ENCODE measurements at places on chromosomes 16 and 17.

- DNase-seq: no peak
These were observed 35.1 kb upstream of the SBK1 start for GRCh38 chr16:28257256-28257655.

DNA sequence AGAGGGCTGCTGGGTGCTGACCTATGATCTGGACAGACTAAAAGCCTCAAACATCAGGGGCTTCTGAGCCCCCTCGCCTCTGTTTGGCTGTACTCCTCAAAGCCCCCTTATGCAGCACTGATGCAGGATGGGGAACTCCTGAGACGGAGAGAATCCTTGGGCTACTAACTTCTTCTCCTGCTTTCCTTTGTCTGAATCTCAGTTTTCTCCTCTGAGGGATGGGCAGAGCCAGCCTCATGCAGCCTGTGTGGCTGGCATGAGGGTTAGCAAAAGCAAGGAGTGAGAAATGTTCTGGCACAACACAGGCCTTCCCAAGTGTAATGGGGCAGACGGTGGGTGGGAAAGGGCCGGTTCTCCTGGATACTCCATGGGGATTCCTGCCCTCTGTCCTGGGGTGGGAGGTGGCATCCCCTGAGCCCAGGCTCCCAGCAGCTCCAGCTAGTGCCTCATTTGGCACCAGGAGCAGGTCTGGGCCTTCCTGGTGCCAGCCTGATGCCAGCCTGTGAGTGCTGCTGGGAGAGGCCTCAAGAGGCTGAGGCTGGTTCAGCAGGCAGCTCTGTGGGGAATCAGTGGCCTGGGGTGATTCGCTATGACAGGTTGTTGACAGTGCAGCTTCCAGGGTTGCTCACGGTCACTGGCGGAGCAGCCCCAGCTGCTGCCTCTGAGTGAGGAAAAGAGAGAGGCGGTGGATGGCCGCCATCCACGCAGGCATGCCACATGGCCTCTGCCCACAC is 4.0 kb upstream of the BRD7 start:
- DNase-seq: peak; percentile 30

GRCh38 chr17:57603978-57604377 is 141.1 kb downstream of the CCDC182 start:
- no peak for DNase-seq

DNA sequence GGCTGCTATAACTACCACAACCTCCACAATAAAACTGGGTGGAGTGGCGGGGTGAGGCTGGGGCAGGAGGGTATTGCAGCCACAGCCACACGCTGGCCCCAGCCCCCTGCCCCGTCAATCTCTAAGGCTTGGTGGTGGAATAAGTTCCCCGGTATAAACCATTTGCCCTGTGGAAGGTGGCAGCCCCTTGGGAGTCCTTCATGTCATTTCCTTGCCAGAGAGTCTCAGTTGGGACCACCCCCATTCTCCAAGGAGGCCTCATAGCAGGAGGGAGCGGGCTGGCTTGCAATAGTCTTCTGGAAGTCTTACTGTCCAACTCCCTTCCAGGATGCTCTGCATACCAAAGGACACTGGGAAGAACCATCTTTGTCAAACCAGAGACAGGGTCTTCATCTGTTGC is 19.4 kb downstream of the CD300A start:
- DNase-seq: no peak

- peak; percentile 62 for DNase-seq
These were observed 37.0 kb upstream of the ZNF750 start for GRCh38 chr17:82876602-82877379.

DNA sequence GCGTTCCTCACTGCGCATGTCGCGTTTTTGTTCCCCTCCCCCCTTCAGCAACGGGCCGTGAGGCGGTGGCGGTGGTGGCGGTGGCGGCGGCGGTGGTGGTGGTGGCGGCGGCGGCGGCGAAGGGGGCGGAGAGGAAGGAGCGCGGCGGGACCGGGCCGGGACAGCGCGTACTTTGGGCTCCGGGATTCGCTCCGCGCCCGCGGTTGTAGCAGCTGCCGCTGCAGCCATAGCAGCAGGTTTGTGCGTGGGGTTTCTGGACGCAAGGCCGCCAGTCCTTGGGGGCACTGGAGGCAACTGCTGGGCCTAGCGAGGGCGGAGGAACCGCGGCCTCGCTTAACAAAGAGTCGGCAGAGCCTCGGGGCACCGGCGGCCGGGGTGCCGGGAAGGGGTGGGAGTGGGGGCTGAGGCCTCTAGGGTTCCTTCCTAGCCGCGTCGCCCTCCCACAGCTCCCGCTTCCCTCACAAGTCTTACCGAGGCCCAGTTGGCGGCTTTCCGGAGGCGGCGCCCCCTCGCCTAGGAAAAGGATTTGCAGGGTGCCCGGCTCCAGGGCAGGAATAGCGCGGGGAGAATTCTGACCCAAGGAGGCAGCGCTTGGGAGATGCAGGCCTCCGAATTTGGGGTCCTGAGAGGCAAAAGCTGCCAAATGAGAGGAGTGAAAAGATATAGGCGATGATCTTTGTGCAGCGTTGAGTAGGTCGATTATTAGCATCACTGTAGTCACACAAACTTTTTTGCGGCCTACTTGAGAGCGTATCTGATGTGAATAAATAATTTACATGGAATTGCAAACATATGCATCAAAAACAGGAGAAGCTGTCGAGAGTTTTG is at the start of gene DDX42:
Gene DDX42, plus strand, starts transcription at position 30 of the 828 bp plus-strand sequence. CDS start 12,880 bp downstream, outside the sequence.
- DNase-seq: peak; percentile 68

DNA sequence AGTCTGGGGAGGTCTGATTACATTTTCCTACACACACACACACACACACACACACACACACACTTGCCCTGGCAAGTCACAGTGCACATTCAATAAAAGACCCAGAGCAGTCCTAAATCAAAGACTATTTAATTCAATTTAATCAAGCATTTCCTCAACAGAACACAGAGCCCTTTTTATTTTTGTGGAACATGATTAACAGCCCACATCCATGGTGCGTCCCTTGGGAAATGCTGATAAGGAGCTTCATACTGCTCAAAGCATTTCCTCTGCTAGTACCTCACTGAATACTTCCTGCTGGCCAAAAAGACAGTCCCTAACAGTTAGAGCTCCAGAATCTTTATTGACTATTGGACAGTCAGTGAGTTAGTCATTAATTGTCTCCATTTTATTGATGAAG is 43.1 kb upstream of the MYH10 start:
- no peak for DNase-seq

GRCh38 chr16:54801057-54801844 is 129.4 kb upstream of the IRX5 start:
- no peak for DNase-seq

GRCh38 chr17:21676281-21677111 is 15.8 kb upstream of the KCNJ18 start:
- DNase-seq: no peak

GRCh38 chr17:1649844-1650501 is at the start of gene RILP:
Gene RILP (minus strand): TSS chr17:1649866. CDS start chr17:1649804, 62 bp downstream.
- no peak for DNase-seq

DNA sequence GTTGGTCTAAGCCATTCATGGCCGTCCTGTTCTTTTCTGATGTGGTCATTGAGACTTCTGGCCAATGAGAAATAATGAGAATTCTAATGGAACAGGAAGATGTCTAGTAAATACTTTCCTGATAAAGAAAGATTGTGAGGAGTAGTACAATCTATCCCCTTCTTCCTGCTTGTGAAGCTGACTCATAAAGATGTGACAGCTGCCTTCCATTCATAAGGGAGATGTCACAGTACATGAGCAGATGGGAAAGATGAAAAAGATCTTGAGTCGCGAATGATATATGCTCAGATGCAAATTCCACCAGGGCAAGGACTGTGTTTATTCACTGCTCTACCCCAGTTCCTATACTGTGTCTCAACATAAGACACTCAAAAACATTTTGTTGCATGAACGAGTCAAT is 111.7 kb upstream of the FOXF1 start:
- peak; percentile 81 for DNase-seq

Measured in HCEC 1CT (cell line).